ENCODE measurements at places on chromosomes 12 and 14.

GRCh38 chr14:90649083-90649482 is 167.1 kb downstream of the TTC7B start:
- no peak for DNase-seq

DNA sequence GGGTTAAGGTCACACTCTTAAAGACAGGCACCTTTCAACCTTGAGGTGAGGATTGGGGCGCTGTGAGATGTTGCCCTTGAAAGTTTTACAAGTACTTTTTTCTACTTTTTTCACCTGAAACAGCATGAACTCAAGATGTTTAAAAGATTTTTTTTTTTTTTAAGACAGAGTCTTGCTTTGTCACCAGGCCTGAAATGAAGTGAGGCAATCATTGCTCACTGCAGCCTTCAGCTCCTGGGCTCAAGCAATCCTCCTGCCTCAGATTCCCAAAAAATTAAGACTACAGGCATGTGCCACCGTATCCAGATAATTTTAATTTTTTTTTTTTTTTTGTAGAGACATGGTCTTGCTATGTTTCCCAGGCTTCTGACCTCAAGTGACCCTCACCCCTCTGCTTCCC is 243.9 kb downstream of the DIO2 start:
- DNase-seq: no peak

DNA sequence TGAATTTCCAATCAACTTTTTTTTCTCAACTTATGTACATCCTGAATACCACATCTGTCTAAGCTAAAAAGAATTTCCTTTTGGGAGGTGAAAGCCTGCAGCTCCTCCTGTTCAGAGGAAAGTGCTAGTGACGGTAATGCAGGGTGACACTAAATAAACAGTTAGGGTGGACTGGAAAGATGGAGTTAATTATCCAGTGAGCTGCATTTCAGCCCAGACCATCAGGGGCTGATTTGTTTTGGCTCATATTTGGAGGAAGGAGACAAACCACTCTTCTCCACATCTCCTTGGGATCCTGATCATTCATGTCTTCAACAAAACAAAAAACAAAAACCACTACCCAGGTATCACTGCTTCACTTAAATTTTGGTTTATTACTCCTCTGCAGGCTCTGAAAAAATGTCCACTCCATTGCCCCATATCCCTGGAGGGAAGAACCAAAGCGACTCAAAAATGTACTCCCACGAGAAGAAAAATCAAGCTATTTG is 5.1 kb upstream of the SIX1 start:
- no peak for DNase-seq

DNA sequence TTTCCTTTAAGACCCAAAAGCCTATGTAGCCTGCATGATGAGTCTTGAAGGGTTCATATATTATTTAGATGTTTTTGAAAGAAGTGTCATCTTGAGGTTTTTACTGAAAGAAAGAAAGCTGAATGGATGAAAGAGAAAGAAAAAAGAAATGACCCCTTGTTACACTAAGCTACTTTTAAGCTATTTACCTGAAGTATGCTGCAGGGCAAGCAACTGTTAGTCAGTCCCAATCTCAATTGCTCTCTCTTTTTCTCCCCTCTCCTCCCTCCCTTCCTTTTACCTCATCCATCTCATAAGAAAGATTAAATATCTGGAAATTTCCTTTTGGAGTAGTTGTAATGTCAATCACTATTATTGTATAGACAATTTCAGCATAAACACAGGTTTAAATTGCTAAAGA is 512.4 kb downstream of the TMTC2 start:
- DNase-seq: no peak

All from T-helper 22 cell (primary cell).